ENCODE measurements at places on chromosomes 6 and 20.

- DNase-seq, result no peak
These were observed 14.3 kb upstream of the CBFA2T2 start for GRCh38 chr20:33475381-33476152.

DNA sequence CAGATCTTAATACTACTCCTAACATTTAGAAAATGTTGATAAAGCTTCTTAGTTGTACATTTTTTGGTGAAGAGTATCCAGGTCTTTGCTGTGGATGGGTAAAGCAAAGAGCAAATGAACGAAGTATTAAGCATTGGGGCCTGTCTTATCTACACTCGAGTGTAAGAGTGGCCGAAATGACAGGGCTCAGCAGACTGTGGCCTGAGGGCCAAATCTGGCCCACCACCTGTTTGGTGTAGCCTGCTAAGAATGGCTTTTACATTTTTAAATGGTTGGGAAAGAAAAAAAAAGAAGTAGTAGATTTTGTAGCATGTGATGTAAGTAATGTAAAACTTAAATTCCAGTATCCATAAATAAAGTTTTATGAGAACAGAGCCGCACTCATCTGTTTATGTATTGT, 19.4 kb upstream of the MAPK13 start:
- DNase-seq, result no peak

DNA sequence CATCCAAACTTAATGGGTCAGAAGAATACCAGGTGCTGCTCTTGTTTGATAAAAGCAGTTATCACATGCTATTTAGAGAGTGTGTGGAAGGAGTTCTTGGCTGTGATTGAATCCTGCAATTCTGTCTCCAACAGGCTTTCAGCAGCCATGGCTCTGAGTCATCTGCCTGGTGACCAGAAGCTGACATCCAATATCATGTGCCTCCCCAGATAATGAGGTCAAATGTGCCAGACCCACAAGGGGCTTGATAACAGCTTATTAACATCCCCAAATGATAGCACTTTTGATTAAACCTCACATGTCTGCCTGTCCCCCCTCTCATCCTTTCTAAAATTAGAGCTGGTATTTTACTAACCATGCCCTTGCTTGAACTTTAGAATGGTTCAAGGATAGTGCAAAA, 175.7 kb upstream of the PLN start:
- no peak for DNase-seq

- DNase-seq, result no peak
These were observed 18.3 kb upstream of the SNAP25 start for GRCh38 chr20:10200330-10200729.

- DNase-seq, result no peak
These were observed 190.8 kb downstream of the TENT5A start for GRCh38 chr6:81561731-81562130.

DNA sequence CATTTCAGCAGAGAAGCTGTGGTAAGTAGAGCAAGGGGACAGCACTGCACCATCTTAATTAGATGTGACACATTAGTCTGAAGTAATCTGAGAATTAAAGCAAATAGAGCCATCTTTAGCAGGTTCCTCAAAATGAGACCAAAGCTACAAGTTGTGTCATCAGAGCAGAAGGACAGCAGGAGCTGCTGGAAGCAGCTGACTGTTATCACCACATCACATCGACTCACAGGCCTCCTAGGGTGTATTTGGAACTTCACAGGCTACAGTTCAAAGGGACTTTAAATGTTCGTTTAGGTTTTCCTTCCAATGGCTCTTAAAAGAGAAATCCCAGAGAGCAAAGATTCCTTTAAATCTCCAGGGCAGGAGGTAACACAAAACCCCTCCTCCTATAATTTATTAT, 69.5 kb downstream of the LCA5 start:
- DNase-seq, result no peak

DNA sequence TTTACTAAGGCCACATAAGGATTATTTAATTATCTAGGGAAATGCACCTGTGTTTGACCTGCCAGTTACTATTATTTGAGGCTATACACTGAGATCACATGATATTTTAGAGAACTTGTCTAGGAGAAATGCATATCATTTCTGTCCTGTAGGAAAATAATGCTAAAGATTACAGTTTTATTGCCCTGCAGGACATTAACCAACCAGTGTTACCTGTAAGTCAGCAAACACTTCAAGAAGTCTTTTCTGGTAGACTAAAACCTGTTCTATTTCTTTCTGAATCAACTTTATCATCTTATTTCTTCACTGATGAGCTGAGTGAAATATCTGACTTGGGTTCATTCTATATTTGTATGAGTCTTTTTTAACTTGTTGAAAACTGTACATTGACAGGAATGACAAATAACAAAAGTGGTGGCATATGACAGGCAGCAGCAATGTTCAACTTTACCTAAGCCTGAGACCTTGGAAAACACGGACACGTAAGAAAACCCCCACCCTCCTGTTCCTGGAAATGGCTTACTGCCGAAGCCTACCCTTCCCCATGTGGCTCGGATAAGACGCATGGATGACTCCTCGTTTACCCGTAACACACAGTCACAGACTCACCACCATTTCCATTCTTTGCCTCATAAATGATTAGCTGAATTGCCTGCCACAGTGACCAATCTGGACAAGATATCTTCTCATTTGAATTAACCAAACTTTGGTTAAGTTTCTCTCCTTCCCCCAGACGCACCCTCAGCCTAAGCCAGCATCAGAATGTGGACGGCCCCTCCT, 118.0 kb upstream of the CD93 start:
- no peak for DNase-seq

GRCh38 chr6:111662794-111663593, 57.3 kb upstream of the TRAF3IP2 start:
- no peak for DNase-seq

GRCh38 chr6:84350397-84350796, 123.0 kb upstream of the CEP162 start:
- no peak for DNase-seq

- DNase-seq, result peak; percentile 45
These were observed 3.4 kb upstream of the MICAL1 start for GRCh38 chr6:109458774-109459531.

GRCh38 chr20:48398506-48399449, 429.0 kb downstream of the PREX1 start:
- DNase-seq, result no peak

- peak; percentile 71 for DNase-seq
These were observed 62.6 kb downstream of the BACH2 start for GRCh38 chr6:90233994-90234393.

DNA sequence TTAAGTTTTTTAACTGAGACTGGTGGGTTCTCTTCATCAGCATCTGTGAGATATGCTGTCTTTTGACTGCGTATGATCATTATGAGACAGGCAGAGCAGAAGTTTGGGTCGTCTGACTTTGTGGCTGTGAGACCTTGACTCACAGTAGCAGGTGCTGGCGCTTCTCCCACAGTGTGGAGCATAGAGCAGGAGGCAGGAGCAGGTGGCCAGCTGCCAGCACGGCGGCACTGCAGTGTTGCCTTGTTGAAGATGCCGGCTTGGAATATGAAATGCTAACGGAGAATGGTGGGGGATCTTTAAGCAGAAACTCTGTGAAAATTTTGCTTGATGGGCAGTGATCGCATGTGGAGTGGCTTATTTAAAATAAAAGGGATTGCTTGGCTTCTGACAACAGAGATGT, 105.0 kb downstream of the TIAM2 start:
- no peak for DNase-seq

- DNase-seq, result no peak
These were observed 22.7 kb downstream of the RAMACL start for GRCh38 chr6:166563805-166564204.

- DNase-seq, result no peak
These were observed 466.6 kb upstream of the JAG1 start for GRCh38 chr20:11140359-11140758.

DNA sequence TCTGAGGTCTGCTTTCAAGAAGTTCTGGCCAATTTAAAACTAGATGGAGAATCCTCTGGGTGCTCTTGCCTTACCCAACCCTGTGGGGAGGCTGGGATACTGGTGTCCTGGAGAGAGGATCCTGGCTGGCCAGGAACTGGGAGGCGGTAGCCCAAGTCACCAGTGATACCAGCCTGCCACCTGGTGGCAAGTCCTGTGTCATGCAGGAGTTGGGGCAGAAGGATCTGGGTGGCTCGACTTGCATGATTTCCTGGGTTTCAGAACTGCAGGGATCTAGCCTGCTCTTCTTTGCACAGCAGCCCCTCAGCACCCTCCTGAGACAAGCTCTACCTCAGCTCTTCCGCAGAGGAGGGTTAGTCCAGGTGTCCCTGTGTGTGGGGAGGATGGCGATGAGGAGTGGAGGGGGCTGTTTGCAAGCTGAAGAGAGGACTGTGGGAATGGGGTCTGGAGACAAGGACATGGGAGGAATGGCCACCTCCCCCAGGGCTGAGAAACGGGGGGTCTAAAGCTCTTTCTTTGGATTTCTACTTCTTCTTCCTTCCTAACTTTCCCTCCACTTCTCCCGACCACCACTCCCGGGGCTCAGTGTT, 4.2 kb downstream of the KCNK17 start:
- DNase-seq, result peak; percentile 58

DNA sequence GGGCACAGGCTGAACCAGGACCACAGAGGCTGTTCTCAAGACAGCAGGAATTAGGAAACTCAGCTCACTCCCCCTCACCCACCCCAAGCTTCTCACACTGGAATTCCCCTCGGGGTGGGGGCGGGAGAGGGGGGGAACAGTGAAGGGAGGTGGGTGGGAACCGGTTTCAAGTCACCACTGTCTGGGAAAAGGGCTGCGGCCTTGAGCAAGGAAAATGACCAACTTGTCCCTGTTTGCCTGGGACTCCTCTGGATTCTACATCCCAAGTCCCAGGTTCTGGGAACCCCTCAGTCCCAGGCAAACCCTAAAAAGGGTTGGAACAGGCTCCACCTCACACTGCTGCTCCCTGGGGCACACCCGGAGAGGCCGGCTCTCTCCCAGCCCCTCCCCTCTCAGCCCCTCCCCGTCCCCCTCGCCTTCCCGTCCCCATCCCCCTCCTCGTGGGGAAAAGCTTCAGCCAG, 230.7 kb downstream of the TFAP2C start:
- DNase-seq, result no peak

DNA sequence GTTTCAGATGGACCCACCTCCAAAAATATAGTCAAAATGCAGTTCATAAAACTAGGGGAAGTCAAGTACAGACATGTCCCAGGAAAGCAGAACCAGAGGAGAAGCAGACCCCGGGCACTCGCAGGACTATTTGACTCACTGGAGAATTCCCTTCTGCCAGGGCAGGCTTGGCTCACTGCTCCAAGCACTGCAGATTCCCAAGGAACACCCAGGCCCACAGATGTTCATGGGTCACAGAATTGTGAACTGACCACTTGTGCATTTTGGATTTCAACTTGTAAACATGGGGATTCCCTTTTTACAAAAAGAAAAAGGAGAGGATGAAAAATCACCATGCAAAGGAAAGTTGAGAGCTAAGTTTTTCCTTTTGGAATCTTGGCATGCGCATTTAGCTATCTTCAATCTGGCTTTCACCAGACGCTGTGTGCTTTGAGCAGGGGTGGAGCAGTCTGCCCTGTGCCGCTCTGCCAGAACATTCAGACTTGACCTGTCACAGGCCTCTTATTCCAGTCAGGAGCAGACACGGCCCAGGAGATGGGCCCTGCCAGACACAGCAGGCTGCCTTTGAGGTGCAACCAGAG, 237.5 kb upstream of the TAB2 start:
- DNase-seq, result no peak

GRCh38 chr6:64736421-64736950, 970.5 kb downstream of the EYS start:
- DNase-seq, result no peak

DNA sequence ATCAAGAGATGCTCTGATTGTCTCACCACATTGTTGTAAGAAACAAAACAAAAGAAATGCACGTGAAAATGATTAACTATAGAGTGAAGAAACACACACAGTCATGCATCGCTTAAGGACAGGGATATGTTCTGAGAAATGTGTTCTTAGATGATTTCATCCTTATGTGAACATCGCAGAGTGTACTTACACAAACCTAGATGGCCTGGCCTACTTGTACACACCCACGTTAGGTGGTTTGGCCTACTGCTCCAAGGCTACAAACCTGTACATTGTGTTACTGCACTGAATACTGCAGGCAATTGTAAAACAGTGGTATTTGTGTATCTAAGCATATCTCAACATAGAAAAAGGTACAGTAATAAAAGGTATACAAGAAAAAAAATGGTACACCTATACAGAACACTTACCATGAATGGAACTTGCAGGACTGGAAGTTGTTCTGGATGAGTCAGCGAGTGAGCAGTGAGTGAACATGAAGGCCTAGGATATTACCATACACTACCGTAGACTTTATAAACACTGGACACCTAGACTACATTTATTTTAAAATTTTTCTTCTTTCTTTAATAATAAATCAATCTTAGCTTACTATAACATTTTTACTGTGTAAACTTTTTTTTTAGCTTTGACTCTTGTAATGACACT, 48.6 kb downstream of the FKBP5 start:
- DNase-seq, result no peak

GRCh38 chr6:73586416-73586974, 65.7 kb upstream of the EEF1A1 start:
- DNase-seq, result no peak

DNA sequence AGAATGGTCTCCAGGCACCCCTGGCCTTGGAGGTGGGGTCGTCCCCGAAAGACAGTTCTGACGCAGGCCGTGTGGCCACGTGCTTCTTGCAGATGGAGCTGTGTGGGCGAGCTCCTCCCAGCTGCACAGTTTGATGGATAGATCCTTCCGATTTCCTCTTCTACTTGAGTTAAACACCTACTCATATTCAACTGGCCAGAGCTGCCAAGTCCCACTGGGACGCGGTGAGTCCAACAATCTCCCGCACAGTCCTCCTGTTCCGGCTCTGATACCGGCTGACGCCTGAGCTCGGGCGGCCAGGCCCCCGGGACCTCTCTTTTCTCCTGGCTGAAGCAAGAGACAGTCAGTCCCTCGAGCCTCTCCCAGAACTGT, 57.9 kb upstream of the DACT2 start:
- DNase-seq, result no peak

DNA sequence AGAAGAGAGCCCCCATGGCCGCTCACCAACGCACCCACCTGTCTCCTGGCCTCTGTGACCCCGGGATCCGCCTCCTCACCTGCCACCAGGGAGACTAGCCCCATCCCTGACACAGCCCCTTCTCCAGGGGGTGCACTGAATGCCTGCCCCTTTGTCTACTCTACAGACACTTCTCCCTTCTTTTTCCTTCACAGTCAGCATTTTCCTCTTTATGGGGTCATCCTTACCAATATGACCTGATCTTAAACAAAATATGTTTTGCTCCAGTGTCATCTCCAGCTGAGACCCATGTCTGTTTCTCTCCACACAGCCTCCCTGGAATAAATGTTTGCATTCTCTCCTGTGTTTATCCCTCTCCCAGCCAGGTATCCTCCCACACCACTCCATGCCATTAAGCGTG, 14.6 kb upstream of the CCR6 start:
- DNase-seq, result peak; percentile 0
